ENCODE measurements at places on chromosomes 3 and 15.

DNA sequence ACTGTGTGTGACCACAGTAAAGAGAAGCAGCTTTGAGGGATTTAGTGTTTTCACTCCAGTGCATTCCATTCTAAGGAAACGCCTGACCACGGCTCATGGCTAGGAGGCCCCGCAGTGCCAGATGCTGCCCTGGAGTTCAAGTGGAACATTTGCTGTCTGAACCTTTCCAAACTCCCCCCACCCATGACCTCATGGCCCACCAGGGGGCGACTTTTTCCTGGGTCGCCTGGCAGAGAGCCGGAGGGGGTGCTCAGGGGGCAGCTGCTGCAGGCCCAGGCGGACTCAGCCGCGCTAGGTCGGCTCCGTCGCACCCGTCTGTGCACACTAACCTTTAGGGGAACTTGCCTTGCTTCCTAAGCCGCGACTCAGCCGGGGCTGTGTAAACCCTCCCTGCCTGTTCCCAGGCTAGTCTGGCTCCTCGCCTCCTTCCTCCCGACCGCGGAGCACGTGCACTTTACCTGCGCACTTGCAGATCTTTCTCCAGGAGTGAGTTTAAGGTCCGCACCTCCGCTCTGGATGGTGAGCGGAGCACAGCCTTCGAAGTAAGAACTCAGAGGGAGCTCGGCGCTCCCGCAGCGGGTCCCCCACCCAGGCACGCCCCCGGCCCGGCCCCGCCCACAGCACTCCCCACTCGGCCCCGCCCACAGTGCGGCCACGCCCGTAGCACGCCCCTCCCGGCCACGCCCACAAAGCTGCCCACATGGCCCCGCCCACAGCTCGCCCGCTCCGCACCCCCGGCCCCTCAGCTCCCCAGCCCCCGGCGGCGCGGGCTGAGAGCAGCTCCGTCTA, at the start of gene OCA2:
OCA2 (minus strand) TSS at position 550 of the 789 bp plus-strand sequence. CDS start 17,441 bp downstream, outside the sequence.
- DNase-seq, result peak; percentile 51

- no peak for DNase-seq
These were observed 37.3 kb downstream of the ATP2B2 start for GRCh38 chr3:10467904-10468612.

- DNase-seq, result no peak
These were observed 1.6 kb upstream of the SIAH2 start for GRCh38 chr3:150764566-150764965.

DNA sequence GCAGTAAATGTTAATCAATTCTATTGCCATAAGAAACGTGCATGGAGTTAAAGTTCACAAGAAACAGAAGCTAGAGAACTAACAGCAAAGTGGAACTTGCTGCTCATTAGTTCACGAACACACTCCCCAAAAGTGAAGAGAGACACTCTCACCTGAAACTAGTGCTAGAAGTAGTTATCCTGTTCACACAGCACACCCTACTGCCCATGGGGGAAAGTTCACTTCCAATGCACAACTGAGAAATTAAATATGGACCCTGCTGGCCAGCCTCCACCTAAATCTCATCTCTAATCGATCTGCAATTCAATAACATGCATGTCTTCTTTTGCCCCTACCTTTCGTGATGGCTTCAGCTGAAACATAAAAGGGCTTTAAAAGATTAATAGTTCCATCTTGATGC, 39.4 kb upstream of the FRMD4B start:
- DNase-seq, result no peak

- no peak for DNase-seq
These were observed 136.3 kb downstream of the THSD4 start for GRCh38 chr15:71251584-71252043.

DNA sequence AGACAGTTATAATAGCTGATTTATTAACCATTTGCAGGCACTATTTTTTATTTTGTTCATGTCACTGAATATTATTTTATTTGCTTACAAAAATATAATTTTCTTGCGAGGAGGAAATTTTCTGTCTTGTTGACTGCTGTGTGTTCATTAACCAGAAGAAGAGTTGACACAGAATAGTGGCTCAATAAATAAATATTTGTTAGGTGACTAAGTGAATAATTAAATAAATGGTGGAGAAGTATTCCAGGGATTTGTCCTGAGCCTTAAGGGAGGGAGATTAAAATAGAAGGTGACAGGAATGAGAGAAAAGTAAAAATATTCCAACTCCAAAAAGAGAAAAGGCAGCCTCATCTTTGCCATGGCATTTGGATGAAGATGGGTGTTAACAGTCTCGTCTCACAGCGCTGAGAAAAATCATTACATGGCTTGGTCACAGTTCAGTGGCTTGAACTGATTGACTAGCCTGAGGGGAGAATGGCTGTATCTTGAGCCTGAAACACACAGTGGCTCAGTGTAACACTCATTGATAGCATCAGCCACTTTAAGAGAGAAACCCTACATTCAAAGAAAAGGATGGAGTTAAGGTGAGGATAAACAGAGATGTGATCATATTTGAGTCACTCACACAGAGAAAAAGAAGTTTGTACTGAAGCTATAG, 449.9 kb upstream of the NAALADL2 start:
- no peak for DNase-seq

DNA sequence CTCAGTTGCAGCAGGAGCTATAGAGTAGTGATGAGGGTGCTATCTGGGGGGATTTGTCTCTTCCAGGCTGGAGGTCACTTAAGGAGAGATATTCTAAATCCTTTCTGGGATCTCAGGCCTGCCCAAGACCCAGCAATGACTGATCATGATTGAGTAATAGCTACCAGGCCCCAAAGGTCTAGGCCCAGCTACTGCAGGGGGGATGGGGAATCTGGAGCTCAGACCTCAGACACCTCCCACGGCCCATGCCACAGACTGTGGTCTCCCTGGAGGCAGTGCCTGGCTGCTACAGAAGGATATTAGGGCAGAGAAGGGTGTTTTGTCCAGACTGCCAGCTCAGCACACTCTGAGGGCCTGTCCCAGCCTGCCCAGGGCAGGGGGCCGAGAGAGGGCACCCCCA, 6.9 kb downstream of the SLC38A3 start:
- no peak for DNase-seq

DNA sequence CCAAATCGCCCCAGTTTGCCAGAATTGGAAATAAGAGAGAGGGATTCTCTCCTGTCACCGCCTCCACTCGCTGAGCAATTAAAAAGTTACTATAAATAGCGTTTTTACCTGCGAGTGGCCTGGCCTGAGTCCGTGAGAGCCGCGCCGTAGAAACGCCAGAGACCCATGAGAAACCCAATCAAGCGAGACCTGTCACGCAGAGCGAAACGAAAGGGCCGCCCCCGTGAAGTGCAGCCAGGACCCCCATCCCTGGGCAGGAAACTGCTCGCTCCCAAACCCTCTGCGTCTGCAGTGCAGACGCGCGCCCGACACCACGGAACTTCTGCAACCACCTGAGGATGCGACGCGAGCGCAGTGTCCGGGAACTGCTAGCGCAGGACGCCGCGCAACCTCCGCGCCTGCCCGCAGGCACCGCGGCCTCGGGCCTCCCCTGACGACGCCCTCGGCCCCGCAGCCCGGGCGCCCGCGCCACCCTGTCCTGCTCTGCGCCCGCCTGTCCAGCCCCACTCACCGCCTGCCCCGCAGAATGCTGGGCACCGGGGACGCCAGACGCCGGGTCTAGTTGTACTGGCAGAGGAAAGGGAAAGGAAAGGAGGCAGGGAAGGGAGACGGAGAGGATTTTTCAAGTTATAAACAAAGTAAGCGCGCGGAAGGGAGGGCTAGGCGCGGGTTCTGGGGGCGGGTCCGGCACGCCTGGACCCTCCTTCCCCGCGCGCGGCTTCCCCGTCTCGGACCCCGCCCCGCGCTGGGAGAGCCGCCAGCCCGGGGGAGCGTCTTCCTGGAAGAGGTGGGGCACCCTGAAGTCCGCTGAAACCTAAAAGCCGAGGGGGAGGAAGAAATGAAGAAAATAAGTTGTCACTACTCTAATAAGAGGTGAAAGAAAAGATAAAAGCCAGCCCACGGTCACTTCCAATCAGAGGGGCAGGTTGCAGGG, at the start of gene PLSCR4:
PLSCR4 (minus strand) TSS at position 657 of the 934 bp plus-strand sequence. CDS start 29,034 bp downstream, outside the sequence.
- DNase-seq, result no peak

- DNase-seq, result no peak
These were observed 53.2 kb downstream of the OXNAD1 start for GRCh38 chr3:16318176-16318575.

GRCh38 chr3:132756108-132756650, 34.0 kb upstream of the NPHP3 start:
- DNase-seq, result no peak

DNA sequence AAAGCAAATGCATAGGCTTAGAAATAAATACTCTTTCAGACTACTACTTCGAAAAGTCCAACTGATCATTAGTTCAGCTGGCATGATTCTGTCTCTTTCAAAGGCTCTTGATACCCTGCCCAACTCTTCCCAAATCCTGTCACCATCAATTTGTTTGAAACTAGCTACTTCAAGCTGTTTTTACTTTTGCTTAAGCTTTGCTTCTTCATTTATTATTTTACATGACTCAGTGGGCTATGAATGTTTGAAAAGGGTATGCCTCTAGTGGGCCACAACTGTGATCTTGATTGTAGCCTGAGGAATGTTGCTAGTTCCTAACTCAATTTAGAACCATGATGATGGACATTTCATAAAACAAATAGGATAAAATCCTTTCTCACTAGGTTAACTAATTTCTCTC, 340.8 kb downstream of the NAALADL2 start:
- DNase-seq, result no peak

GRCh38 chr15:72796210-72796514, 12.6 kb upstream of the ADPGK start:
- DNase-seq, result no peak

DNA sequence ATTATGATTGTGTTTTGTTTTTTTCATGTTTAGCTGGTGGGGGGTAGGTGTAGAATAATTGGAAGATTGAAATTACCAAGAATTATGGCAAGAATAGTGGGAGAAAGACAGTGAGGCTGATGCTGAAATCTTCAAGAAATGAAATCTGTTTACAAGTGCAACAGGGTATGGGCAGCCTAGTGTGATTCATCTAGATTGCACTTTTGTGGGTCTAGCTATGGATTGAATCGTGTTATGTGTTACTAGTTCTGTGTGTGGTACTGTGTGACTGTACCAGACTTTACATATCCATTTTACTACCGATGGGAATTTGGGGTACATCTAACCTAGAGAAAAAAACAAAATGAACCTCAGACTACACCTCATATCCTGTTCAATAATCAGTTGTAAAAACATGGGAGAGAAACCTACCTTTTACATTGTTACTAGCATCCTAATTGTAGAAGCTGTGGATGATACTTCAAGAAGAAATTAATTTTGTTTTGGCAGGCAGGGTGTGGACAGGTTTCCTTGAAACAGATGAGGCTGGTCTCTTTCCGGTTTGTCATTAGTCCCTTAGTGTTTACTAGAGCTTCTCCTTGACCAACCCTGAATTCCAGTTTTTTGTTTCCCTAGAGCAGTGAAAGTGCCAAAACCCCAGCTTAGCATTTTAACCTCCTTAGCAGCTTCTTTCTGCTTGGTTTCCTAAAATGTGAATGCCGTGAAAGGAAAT, 47.9 kb downstream of the OPA1 start:
- no peak for DNase-seq

GRCh38 chr15:63353887-63354286, 27.8 kb downstream of the CA12 start:
- DNase-seq, result no peak

GRCh38 chr3:146473726-146474125, 4.4 kb upstream of the PLSCR2 start:
- no peak for DNase-seq

GRCh38 chr15:66047321-66048024, 178.2 kb downstream of the RAB11A start:
- no peak for DNase-seq

GRCh38 chr15:77905301-77905920, 172.1 kb downstream of the TBC1D2B start:
- no peak for DNase-seq

DNA sequence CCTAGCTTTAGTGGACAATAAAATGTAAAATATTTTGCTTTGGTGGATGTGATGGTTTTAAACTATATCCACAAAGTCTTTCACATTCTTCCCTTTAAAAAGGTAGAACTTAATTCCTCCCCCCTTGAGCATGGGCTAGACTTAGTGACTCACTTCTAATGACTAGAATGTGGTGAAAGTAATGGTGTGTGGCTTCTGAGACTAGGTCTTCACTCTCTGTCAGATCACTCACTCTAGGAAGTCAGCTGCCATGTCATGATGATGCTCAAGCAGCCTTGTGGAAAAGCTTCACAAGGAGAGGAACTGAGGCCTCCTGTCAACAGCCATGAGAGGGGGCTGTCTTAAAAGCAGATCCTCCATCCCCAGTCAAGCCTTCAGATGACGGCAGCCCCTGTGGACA, 4.2 kb downstream of the LRRC2 start:
- DNase-seq, result no peak

DNA sequence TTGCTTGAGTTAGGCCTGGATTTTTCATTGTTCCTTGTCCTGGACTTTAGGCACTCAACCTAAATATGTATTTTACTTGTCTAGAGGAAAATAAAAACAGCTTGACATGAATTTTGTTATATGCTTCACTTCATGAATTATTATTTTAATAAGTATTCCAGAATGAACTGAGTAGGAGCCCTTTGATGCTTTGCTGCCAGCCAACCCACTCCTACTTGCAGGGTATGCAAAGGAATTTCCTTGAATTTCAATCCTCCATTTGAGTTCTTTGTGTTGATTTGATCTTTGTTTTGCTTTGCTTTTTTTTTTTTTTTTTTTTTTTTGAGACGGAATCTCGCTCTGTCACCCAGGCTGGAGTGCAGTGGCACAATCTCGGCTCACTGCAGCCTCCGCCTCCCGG, 11.6 kb downstream of the ARL6IP5 start:
- DNase-seq, result no peak

GRCh38 chr15:64333986-64334929, 21.7 kb downstream of the CSNK1G1 start:
- DNase-seq, result peak; percentile 13

GRCh38 chr15:75109021-75109735, 85.8 kb downstream of the PPCDC start:
- no peak for DNase-seq

GRCh38 chr3:121758727-121759450, 9.3 kb upstream of the GOLGB1 start:
- no peak for DNase-seq

GRCh38 chr3:151839313-151839631, 25.4 kb downstream of the AADAC start:
- DNase-seq, result no peak

GRCh38 chr15:40106203-40107161, 2.2 kb downstream of the BMF start:
- DNase-seq, result no peak

DNA sequence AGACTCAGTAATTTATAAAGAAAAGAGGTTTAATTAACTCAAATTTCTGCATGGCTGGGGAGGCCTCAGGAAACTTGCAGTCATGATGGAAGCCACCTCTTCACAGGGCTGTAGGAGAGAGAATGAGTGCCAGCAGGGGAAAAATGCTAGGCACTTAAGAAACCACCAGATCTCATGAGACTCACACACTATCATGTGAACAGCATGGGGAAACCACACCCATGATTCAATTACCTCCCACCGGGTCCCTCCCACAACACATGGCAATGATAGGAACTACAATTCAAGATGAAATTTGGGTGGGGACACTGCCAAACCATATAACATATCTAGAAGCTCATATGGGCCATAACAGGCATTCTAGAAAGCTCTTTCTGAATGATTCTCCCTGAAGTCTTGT, 190.3 kb downstream of the WNT5A start:
- no peak for DNase-seq

GRCh38 chr3:60752809-60753208, 498.4 kb downstream of the FHIT start:
- DNase-seq, result no peak

GRCh38 chr3:106587551-106587950, 718.7 kb upstream of the CBLB start:
- DNase-seq, result no peak
